Omental fat pad (tissue), 4 donors: ENCODE measurements at places on chromosomes 4 and X.

GRCh38 chrX:13304052-13304451 is 15.8 kb downstream of the ATXN3L start:
- DNase-seq: no peak

- no peak for DNase-seq
Measured at GRCh38 chr4:143224255-143224654, 39.5 kb downstream of the USP38 start.

GRCh38 chr4:162115333-162115732 is 48.5 kb downstream of the FSTL5 start:
- DNase-seq: no peak

DNA sequence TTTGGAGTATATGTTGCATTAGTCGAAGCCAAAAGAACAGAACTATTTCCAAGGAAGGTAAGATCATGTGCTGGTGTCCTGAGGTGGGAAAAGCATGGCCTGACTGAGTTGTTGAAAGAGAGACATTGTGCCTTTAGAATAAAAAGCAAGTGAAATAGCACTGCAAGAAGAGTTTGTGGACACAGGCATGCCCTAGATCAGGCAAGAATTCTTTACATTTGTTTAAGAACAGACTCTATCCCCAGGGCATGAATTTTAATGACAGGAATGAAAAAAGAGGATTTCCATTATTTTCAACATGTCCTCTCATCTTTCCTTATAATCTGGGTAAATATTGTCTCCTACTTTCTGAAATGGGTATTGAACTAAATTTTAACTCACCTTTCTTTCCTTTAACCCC is 516.2 kb upstream of the GALNT7 start:
- no peak for DNase-seq

DNA sequence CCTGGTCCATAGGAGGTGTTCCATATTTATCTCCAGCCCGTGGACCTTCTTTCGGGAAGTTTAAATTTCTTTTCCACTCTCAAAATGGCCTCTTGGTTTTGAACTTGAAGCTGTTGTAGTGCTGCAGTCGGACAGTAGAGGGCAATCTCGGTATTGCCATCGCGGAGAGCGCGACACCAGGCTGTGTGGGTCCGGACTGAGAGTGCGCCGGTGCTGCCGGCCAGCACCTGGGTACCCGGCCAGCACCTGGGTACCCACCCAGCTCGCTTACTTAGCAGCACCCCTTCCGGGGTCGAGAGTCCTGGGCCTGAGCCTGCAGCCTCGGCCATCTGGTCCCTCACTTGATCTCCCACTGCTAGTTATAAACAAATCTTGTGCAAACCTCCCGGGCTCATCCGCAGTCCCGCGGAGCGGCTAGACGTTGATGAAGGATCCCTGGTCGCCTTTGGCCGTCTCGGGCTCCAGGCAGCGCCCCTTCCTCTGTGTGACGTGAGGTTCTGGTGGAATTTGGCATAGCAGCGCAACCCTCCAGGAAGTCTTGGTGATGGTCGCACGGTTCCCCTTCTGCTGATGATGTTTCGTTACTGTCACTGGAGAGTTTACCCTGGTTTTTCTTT is 18.0 kb downstream of the FAM9A start:
- no peak for DNase-seq

DNA sequence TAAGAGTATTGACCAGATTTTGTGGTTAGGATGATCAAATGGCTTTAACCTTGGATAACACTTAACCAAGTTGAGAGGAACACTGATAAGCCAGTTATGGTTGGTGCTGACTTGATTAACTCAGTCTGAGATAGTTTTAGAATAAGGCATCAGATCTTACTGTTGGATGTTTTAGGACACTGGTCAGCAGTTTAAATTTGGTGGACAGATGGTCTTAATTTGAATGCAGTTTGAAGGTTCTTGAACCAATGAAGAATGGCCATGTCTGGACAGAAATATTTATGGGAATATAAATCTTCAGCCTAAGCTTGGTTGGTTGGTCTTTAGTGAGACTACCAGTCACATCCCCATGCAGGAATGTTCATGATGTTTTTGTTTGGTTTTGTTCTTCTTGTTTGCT is 2.6 kb upstream of the GIMD1 start:
- no peak for DNase-seq

- no peak for DNase-seq
Measured at GRCh38 chr4:53508446-53508845, 82.8 kb downstream of the LNX1 start.

DNA sequence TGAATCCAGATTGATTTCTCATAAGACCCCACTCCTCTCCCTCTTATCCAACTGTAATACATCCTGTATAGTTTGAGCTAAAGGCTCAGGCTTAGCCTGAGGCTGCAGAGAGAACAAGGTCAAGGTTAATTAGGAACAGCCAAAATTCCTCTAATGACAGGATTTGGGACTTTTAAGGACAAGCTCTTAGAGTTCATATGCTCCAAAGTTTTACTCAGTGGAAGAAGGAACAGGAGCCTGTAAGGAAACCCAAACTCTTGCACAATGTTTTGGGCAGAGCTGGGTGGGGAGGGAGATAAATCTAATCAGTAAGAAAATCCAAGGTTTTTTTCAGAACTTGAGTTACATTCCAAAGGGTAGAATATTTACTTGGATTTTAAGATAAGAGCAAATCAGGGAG is 238.8 kb downstream of the QDPR start:
- DNase-seq: no peak

- no peak for DNase-seq
Measured at GRCh38 chr4:181365671-181366070, 877.5 kb upstream of the TENM3 start.

DNA sequence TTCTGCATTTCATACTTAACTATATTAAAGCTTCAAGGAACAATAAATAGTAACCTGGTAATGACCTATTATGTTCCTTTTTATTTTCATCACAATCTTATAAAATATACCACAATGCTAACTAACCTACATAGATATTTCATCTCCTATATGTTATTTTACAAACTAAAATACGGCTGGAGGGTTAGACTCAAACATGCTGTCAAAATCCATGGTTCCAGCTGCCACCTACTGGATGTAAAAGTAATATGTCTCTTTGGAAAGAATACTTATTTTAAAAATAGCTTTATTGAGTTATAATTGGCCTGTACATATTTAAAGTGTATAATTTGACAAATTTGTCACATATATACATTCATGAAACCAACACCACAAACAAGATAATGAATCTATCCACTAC is 15.0 kb downstream of the RGN start:
- no peak for DNase-seq

DNA sequence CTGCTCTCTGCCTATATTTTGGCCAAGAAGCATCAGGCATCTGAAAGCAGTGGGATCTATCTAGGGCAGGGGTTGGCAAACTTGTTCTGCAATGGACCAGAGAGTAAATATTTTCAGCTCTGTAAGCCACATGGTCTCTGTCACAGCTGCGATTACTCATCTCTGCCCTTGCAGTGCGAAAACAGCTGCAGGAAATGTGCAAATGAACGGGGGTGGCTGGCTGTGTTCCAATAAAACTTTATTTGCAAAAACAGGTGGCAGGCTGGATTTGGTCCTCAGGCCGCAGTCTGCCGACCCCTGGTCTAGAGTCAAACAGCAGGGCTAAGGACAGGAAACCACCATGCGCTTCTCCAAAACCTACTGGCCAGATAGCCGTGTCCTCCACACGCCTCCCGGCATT is 48.6 kb downstream of the ACOX3 start:
- no peak for DNase-seq

- no peak for DNase-seq
Measured at GRCh38 chr4:70701271-70701670, 12.9 kb downstream of the UTP3 start.

DNA sequence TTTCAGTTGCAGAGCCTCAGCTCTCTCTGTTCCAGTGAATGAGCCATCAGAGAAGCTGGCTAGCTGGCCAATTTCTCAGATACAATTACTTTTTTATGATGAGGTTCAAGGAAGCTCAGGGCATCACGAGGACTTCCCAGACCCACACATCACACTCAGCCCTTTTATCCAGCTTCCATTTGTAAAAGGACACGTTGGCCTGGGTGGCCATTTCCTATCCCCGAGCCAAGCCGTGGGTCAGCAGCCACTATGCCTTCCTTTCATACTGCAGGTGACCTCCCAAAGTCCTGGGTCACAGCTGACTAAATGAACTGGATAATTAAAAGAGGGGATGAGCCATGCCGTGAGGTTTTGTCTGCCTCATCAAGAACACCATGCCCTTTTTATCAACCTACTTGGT is 236.9 kb upstream of the PPARGC1A start:
- DNase-seq: no peak

DNA sequence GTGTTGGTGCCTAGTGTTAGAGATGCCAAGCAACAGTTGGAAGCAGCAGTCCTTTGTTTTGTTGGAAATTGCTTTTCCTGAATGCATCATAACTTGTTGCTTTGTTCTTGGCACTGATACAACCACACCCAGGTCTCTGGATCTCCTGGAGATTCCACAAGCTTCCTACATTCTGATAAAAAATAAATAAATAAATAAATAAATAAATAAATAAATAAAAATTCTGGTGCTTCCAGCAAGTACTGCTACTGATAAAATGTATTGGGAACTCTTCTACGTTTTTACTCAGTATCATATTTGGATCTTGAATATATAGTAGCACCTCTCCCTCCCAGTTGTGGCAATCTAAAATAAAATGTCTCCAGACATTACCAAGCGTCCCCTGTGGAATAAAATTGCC is 62.7 kb upstream of the GRID2 start:
- no peak for DNase-seq

DNA sequence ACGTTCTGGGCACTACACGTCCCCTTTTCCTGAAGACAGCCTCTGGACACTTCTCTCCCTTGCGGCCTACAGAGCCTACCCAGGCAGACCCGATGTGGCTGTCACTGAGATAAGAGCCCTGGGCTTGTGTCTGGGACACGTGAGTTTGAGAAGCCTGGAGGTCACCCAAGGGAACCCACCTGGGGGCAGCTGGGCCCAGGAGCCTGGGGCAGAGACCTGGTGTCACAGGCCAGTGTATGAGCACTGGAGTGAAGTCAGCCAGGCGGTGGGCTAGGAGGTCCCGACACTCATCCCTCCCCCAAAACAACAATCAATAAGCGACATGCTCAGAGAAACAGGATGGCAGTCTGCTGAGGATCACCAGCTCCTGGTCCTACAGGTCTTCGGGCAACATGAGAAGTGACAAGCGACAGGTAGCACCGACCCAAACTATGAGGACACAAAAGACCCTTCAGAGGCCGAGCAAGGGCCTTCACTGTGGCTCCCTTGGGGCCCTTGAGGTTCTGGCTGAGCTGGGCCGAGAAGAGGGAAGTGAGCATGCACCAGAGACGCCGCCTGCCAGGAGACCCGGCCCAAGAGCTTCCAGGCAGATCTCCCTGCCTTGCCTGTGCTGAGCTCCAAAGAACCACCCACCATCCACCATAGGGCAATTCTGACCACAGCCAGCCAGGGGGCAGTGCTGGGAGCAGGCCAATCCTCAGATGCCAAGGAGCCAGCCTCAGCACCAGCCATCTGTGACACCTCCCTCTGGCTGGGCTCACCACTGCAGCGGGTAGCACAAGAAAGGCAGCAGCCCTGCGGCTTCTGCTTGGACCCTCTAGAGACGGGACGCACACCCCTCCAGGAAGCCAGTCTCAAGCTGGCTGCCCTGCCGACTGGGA is 11.0 kb upstream of the DUSP9 start:
- DNase-seq: no peak

DNA sequence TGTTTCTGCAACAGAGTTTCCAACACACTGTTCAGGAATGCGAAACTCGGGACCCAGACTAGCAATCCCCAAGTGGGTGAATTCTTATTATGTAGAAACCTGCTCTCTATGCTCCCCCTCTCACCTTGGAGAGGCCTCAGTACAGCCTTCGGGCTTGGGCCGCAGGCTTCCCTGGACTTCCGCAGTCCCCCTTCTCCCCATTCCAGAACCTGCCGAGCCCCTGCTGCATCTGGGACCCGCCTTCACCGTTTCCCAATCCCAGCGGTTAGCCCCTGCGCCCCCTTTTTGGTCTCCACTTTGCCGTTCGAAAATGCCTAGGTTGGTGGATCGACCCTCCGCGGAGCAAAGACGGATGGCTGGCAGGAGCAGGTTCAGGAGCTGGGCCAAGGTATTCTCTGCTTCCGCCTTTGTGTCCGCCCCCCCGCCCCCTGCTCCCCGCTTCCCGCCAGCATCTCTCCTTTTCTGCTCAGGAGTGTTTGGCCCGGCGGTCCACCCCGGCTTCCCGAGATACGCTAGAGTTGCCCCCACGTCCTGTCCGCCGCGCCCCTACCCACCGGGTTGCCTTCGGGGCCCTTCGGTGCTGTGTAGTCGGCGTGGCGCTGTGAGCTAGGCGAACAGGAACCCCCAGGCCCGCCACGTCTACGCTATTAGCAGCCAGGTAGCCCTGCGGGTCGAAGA is 11.5 kb downstream of the HAND2 start:
- DNase-seq: no peak

GRCh38 chr4:165476214-165477098 is 97.6 kb downstream of the CPE start:
- DNase-seq: no peak

GRCh38 chr4:90349636-90350035 is 222.4 kb downstream of the CCSER1 start:
- no peak for DNase-seq

DNA sequence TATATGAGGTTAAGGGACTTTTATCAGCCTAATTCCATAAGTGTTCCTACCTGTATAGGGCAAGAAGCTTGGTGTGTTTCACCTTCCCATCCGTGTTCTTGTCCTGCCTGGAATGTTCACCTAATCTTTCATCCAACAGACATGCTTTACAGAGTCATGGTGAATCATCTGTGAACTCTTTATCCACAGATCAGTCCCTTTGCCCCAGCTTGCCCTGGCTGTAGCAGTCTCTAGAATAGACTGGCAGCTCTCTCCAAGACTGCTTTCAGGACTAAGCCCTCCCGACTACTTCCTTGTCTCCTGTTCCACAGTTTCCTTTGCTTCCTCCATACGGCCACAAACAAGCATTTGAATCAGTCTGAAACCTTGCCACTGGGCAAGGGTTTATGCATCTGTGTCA is 177.9 kb upstream of the IL15 start:
- DNase-seq: no peak

DNA sequence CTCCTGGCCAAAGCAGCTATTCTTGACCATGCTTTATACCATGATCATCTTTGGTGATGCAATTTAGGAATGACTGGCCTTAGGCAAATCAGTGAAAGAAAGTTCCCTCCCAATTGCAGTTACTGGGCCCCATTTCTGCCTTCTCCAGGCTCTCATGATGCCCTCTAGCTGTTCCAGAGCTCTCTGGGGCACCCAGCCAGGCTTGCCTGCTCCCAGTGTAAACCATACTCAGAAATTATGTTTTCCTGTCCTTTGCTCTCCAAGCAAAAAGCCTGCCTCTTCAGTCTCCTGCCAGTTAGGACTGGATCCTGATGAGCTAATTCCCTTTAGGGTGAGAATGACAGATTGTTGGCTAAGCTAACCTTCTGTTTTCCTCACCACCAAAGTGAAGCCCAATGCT is 85.3 kb upstream of the RBPJ start:
- DNase-seq: no peak

DNA sequence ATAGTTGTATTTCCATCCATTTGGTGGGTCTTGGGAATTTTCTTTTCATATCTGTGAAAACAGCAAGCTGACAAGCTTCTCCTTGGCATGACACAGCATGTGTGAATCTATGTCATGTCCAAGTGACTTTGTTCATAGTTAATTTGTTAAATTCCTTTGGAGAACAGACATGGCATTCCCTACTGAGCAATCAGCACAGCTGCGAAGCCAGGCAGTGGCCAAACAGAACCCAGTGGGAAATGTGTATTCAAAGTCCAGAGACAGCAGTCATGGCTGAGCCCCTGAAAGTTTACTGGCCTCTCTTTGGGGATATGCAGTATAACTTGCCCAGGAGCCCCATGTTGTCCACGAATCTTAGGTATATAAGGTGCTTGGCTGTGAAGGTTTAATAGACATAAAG is 474.7 kb downstream of the NKX6-1 start:
- no peak for DNase-seq
